ENCODE measurements at places on chromosomes 6 and 20.
A peak's percentile ranks its signal among the peaks of the same experiment; 100 is the strongest.

- DNase-seq, result no peak
Observed at GRCh38 chr20:47770935-47771334, 14.3 kb downstream of the SULF2 start.

DNA sequence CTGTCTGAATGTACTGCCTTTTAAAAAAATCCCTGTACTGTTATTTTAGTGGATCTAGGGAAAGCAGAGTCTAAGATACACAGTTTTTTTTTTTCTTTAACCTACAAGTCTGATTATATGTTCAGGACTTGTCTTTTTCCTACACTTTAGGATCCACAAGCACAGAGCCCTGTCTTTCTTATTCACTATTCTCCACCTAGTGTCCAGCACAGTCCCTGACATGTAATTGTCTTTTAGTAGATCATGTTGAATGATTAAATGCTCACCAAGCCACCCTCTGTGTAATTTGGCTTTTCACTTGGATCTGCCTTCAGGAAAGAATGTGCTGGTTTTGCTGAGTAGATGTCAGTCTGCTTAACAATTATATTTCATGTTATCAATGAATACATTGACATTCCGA is 35.8 kb upstream of the YWHAB start:
- no peak for DNase-seq

GRCh38 chr6:143325379-143326140 is 124.9 kb downstream of the ADAT2 start:
- peak; percentile 69 for DNase-seq

GRCh38 chr6:130720076-130720715 is 107.0 kb upstream of the SMLR1 start:
- DNase-seq, result no peak

GRCh38 chr6:5173810-5174209 is 86.9 kb downstream of the LYRM4 start:
- no peak for DNase-seq

- no peak for DNase-seq
Observed at GRCh38 chr20:46965477-46965876, 70.8 kb downstream of the EYA2 start.

DNA sequence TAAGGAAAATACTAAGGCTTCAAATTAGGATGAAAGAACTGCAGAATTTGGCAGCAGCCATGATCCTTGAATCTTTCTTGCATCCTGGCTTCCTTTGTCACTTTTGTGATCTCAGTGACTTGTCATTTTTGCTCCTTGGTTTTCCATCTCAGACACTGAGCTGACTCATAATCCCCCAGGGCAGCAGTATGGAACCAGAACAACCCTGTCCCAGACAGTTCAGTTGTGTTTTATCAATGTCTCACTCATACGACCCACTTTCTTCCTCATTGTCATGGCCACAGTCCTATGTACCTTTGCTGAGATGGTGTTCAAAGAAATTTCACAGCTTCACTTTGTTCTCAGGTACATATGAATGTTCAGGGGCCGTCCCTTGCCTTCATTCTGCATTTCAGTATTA is 488.5 kb upstream of the BTBD3 start:
- DNase-seq, result no peak

DNA sequence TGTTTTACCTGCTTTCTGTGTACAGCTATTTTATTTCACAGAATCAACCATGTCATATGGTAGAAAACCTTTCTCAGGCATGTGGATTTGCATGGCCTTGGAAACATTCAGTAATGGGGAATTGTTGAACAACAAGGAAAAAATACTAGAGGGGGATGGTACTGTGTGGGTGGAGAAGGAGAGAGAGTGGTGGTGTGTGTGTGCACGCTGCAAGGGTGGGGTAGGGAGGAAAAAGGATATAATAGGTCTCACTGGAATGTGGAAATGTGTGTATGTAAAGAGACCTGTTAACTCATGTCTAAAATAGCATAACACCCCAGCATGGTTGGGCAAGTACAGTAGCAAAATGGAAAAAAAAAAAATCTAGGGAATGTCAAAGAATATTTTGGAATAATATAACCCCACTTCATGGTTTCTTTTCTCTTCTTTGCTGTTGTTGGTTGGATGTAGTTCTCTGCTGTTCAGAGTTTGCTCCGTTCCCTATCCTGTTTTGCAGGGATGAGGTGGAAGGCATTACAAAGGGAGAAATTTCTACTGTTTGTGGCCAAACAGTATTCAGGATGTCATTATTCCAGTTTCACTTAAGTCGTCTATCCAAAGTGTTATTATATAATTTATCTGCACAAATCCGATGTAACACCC is 93.9 kb upstream of the CITED2 start:
- no peak for DNase-seq

GRCh38 chr6:42899871-42900270 is 16.0 kb upstream of the PTCRA start:
- DNase-seq, result no peak

DNA sequence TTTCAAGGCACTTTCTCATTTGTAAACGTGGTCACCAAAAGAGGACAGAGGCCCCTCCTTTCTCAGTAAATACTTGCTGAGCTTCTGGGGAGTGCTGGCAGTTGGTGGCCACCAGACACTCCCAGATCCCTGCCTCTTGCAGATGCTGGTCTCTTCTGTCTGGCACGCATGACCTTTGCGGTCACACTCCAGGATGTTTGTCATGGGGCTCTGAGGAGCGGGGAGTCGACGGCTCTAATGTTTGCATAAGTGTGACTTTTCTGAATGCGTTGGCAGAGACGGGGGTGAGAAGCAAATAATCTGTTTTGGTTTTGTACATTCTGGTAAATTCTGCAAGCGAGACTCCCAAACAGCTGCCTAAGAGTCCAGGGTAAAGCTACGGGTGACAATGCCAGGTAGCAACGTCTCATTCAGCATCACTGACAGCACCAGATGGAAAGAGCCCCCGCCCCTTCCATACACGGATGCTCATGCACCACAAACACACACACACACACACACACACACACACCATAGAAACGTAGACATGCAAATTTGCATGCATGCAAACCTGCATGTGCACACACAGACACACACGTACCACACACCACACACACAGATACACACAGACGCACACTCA is 101.1 kb downstream of the YTHDF1 start:
- DNase-seq, result no peak

DNA sequence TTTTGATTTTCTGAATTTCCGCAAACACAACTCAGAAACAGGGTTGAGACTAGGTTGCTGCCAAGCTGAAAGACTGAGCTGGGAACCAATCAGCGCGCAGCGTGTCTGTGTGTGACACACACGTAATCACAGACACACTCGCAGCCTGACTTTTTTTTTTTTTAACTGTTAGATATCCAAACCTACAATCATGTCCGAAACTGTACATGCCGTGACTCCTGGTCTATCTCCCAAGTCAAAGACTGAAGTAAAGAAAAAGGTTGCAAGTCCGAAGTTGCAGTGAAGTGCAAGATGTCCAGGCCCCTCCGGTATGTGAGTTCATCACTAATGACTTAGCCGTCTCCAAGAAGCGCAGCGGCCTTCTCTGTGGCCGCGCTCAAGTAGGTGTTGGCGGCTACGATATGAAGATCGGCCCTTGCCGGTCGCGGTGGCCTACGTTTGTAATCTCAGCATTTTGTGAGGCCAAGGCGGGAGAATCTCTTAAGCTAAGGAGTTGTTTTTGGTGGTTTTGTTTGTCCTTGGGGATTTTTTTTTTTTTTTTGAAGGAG is 108.2 kb downstream of the HFE start:
- DNase-seq, result peak; percentile 95

DNA sequence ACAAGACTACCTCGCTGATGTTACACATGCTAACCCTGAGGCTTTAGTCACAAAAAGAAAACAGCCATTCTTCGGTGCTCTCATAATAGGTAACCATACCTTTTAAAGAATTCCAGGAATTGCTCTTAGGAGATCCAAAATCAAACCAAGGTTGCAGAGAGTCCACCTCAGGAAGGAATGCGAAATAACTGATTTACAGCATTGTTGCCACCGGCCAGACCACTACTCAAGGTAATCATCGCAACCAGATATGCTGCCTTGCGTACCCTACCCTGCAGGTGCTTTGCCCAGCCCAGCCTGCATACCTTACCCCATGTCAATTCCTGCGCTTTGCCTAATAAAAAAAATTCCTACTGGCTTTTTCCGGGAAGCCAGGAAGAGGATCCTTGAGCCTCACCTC is 27.0 kb downstream of the NUP153 start:
- no peak for DNase-seq

DNA sequence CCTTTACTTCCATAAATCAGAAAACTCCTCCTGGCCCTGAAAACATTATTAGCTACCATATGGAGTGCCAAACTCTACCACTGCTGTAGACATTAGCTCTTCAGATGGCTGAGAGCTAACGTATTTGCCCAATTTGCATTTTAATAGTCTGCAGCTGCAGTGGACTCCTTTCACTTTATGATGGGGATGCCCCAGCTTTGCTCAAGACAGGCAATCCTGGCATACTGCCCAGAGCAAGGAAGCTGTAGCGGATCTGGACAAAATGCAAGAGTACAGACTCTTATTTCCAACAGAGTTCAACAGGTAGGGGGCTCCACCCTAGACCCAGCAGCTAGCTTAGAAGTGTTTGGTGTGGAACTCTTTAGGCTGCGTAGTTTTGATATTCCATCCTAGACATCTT is 246.7 kb downstream of the FOXC1 start:
- peak; percentile 17 for DNase-seq

GRCh38 chr6:40506954-40507353 is 80.2 kb downstream of the LRFN2 start:
- DNase-seq, result peak; percentile 0

- peak; percentile 62 for DNase-seq
Observed at GRCh38 chr6:2448826-2449571, 203.6 kb upstream of the GMDS start.

- DNase-seq, result no peak
Observed at GRCh38 chr20:31474097-31474436, 860 bp downstream of the DEFB124 start.

GRCh38 chr6:90712114-90712513 is 125.2 kb upstream of the MAP3K7 start:
- peak; percentile 30 for DNase-seq

DNA sequence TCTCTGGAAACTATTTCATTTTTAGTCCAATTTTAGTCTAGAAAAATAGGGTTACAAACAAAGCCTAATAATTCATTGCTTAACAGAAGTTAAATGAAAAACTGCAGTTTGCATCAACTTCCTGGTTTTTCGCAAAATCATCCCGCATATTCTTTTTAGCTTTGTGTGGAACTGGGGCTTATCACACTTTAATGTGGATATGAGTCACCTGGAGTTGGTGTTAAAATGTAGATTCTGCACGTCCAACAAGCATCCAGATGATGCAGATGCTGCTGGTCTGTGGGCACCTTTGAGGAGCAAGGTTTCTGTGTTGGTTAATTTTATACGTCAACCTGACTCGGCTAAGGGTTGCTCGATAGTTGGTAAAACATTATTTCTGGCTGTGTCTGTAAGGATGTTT is 126.1 kb downstream of the PLCB4 start:
- DNase-seq, result peak; percentile 30

GRCh38 chr6:169529931-169530751 is 171.7 kb downstream of the WDR27 start:
- peak; percentile 95 for DNase-seq

GRCh38 chr6:14516956-14517355 is 399.4 kb downstream of the CD83 start:
- no peak for DNase-seq

DNA sequence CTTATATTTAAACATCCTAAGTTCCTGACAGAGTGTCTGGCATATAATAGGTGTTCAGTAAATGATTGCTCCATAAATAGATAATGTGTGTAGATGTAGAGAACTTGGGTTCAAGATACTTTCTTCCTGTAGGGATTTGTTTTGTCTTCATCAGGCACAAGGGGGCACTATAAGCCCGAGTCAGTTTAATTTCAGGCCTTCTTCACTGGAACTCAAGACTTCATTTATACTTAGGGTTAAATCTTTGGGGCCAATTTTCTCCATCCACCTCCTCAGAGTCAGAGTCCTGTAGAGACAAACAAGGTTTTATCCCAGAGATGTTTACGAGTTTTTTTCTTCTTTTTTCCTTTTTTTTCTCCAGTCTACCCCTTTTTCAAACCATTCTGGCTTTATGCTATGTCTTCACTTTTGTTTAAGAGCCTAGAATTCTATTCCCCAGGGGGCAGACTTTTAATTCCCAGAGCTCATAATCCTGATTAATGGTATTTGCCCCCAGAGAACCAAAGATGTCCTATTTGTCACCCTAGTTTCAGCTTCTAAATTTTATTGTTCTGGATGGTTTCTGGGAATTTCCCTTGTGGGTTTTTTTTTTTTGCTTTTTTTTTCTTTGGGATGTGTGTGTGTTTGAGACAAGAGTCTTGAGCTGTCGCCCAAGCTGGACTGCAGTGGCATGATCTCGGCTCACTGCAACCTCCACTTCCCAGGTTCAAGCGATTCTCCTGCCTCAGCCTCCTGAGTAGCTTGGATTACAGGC is 88.4 kb downstream of the HFE start:
- DNase-seq, result no peak

DNA sequence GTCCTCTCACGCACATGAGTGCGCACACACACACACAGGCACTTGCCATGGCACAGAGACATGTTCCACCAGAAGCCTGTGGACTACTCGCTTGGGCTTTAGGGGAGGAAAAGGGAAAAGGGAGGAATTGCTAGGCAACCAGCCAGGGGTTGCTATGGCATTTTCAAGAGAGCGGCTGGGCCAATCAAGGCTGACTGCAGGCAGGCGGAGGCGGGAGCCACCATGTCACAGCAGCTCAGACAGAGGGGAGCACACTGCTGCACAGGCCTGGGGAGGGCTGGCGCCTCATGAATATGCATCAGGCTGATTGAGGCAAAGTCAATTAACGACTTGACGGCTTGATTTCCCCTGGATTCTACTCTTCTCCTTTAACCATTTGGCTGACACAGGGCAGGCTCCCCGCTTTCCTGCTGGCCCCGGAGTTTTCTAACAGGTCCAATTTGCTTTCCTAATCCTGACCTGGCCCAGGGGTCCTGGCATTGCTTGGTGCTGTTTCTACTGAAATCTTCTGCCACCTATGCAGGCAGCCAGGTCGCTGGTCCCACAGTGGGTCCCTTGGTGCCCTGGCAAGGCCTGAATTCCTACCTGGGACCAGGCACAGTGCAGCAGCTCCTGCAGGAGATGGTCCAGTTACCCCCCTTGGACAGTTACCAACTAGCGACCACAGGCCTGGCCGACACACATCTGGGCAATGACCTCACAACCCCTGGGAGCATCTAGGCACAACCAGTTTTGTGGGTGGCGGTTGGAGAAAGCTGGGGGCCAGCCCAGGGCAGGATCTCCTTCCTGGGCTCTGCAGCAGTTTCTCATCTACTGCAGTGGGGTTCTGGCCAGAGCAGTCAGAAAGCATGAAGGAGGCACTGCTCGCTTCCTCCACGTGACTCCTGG is 52.1 kb downstream of the YTHDF1 start:
- DNase-seq, result no peak

DNA sequence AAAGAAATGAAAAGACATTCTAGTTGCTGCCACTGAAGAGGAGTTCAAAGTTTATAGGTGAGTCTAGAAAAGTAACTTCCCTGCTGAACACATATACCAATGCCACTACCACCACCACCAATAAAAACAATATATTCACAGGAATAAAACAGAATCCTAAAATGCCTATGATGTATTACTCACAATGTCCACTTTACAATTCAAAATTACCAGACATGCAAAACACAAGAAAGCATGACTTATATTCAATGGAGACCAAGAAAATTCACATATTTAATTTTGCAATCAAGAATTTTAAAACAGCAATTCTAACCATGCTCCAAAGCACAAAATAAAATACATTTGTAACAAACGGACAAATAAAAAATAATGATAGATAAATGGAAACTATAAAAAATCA is 385.3 kb upstream of the RUNX2 start:
- DNase-seq, result no peak

All from astrocyte (in vitro differentiated cells and primary cell).